Stromal cell of bone marrow (primary cell): ENCODE measurements at places on chromosomes 6 and 20.

- DNase-seq = no peak
These were observed 200.6 kb downstream of the MEI4 start for GRCh38 chr6:77853401-77853800.

- DNase-seq = no peak
These were observed 539.3 kb downstream of the RFPL4B start for GRCh38 chr6:112886415-112886814.

DNA sequence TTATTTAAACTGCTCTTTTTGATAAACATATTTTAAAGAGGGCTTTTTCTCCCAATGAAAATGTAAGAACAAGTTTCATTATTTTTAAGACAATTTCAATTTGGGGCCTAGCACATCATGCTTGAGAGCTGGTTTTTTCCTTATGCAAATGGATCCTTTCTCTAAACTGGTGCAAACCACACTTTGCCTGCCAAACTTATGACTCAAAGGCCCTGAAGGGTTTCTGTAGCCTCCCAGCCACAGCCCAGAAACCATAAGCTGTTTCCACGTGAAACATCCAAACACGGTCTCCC is 451 bp upstream of the HSF2 start:
- no peak for DNase-seq

DNA sequence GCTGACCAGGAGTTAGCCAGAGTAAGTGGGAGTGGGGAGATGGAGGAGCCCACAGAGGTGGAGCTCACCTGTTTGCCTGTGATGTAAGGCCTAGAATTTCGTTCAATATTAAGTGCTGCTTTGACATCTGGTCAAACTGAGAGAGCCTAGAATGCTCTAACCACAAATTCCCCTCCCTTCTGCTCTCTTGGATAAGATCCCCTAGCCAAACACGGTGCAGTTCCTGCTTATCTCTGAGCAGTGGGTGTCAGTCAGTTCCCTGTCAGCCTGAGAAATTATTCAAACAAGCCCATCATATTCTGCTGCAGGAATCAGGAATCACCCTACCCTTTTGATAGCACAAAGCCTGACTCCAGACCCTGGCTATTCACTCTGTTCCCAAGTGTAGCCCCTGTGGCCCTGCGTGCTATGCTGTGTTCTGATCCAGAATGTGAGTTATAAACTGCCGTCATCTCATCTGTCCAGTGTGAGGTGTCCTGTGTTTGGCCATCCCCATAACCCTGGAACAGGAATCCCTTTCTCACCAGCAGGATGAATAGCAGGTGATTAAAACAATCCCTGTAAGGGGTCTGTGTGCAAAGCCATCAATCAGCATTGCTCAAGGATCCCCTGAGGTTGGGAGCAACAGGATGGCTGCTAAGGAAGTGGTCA is 31.8 kb upstream of the ZNF133 start:
- no peak for DNase-seq

- peak; percentile 85 for DNase-seq
These were observed 109.6 kb downstream of the RTN4IP1 start for GRCh38 chr6:106519460-106520394.

- DNase-seq = no peak
These were observed 383.7 kb downstream of the MAFB start for GRCh38 chr20:40305303-40305702.

DNA sequence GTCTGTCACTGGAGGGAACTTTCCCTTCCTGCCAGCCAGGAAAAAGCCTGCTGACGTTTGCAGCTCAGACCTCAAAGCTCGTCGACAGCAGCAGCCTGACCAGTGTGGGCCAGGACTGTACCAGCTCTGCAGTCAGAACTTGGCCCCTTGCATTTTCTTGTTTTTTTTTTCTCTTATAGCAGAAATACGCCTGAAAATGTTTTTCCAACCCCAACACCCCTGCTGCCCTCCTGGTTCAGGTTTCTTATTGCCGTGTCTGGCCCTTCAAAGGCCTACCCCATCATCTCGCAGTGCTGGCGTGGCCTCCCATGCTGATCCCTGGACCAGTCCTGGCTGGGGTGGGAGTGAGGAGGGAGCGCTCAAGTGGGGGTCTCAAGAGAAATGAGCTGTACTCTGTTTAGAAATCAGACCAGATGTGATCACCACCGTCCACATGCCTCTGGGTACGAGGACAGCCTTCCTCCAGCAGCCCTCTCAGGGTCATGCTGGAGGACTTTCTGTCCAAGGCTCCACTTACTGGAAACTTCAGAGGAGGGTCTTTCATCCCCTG is 169.0 kb downstream of the FOXC1 start:
- no peak for DNase-seq

DNA sequence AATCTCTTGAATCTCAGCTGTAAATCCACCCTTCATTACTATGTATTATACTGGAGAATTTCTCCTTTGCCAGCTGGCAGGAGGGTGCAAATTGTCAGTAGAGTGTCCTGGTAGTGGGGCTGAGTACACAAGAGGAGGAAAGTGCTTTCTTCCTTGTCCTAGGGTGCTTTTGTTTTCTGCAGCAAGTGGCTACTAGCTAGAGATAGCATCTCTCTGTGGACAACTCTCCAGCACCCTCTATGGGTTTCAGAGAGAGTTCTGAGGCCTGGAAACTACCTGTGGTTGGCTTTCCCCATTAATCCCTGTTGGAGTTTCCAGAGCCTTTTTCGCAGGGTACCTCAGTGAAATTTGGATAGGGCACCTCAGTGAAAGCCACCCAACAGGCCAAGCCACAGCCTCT is 422.5 kb upstream of the RGS17 start:
- DNase-seq = no peak
